ENCODE measurements at places on chromosomes 1 and 21.

DNA sequence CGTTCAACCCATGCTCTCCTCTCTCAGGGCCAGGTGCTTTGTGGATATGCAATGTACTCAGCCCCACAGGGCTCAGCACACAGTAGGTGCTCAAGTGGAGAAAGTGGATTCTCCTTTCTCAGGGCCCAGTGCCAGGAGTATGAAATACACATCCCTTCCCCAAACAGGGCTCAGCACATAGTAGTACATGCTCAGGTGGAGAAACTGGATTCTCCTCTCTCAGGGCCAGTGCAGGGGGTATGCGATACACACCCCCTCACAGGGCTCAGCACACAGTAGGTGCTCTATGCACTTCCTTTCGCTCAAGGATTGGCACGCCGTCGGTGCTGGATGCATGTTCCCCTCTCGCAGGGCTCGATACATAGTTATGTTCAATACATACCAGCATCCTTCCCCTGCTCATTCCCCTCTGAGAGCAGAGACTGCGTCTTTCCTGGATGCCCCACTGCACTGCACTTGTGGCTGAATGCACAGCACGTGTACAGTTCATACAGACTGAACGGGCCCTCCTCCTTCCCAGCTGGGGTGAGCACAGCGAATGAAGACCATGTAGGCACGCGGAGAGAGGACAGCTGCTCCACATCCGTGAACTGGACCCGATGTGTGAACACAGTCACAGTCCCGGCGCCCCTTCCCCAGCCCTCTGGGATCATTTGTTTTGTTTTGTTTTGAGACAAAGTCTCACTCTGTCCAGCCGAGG lies 16.6 kb upstream of the DISP3 start:
- DNase-seq: no peak

DNA sequence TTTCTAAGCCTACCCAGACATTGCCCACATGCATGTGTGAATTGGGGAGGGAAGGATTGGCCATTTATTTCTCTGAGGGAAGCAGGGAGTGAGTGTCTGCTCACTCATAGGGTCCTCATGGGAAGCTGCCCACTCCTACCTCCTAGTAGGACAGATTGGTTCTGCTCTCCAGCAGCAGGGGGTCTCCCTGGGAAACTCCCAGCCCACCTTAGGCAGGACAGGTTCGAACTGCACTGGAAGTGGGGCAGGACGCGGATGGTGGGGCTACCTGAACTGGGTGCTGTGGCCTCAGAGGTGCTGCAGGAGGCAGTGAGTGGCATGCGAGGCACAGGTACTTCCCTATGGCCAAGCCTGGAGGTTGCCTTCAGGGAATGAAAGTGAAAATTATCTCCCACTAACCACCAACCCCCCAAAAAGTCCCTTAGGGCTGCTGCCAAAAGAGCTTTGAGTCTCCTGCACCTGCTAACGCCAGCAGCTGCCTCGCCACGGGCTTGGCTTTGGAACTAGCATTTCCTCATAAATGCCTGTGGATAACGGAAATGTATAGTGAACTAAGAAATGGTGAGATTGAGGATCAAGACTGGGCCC lies 157.0 kb upstream of the COA6 start:
- DNase-seq: no peak

DNA sequence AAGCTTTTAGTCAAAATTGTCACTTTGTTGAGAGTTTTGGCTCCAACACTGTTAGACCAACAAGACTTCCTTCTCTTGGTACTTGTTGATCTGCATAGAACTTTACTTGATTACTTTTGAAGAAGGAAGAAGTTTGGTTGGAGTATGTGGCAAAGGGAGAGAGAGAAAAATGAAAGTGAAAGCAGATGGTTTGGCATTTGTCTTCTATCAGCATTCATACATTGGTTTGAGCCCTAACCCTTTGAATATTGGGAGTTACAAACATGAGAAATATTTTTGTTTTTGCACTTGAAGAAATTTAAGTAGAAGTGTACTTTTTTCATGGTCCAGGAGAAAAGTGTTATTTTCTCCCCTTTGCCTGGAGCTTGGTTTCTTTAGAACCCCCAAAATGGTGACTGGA lies 169.8 kb downstream of the ADGRL4 start:
- DNase-seq: no peak

GRCh38 chr1:33713058-33713877 lies 150.6 kb upstream of the HMGB4 start:
- DNase-seq: no peak

- no peak for DNase-seq
Observed at GRCh38 chr21:14706712-14707510, 160.8 kb upstream of the SAMSN1 start.

DNA sequence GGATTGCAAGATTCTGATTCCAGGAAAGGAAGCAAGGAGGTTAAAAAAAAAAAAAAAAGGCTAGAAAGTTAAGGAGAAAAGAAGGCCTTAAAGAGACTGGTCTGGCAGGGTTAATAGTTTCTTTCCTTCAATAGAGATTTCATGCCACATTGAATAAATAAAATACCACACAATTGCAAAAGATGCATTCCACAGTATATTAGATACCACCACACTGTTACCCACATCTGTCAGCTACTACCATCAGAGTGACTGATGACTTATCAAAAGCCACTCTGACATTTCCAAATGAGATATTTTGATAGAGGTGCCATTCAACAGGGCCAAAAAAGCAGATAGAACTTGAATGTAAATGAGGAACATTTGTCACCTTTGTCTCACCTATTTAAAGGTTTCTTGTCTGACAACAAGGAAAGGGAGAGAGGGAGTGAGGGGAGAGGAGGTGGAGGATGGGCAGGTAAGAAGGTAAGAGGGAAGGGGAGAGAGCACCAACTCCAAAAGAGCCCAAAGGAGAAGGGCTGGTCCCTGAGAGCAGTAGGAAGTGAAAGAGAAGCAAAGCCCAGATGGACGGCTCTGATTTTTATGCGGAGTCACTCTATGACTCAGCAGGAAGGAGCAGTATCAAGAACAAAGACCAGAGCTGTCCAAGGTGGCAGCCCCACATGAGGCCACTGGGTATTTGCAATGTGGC lies 38.3 kb downstream of the LRRN2 start:
- no peak for DNase-seq

DNA sequence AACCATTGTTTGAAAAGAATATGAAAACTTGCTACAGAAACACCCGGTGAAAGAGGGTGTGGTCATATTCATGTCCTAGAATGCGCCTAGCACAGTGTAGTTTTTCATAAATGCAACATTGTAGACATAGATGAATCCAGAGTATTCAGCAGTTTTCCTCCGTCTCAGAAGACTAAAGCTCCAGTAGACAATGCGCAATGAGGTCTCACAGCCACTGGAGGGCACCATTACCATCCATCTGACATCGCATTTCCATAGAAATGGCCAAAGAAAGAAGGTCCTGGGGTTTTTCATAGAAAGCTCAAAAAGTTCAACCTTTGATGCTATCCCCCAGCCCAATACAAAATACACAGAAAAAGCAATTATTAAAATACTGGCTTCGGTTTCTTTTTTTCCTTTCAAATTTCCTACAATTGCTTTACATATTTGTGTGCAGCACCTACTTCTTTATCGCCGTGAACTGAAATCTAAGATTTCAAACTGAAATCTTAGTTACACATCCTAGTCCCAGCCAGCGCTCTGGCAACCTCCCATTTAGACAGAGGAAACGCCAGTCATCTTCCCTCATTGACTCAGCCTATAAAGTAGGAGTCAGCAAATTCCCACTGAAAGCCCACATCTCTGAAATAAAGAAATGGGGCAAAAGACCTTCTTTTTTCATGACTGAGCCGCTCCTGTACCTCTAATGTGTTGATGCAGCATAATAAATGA lies 3.9 kb upstream of the CD58 start:
- peak; percentile 87 for DNase-seq

DNA sequence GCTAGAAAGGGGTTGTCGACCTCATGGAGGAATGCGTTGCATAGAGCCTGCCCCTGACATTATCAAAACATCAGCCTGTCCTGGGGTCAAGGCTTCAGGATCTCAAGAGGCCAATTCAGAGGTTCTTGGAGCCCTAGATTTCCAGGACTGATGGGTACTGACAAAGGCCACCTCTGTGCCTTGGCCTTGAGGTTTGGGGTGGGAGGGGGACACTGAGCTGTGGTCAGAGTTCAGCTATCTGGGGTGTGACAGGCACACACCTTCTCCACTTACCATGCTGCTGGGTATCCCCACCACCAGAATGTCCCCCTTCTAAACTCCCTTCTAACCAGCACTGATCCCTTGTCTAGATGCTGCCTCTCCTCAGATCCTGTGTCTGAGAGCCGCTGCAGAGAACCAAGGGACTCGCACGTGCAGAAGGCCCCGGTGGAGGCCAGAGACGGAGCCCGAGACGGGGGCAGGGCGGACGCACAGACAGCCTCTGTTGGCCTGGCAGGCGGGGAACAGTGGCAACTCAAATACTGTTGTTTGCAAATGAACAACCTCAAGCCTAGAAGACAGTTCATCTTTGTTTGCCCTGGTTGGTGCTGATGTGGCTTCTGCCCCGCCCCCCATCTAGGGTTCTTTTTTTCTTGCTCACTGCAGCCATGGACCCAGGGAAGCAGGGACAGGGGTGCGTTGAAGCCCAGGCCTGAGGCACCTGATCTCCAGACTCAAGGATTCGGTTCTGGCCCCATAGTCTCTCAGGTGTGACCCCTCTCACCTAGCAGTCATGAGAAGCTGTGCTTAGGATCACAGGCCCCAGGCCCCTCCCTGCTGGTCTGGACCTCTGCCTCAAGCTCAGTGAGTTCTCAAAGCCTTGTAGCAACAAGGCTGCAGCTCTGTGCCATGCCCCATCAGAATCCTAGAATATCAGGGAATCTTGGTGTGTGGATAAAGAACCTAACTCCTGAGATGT lies 28.1 kb upstream of the CSF1 start:
- peak; percentile 36 for DNase-seq

DNA sequence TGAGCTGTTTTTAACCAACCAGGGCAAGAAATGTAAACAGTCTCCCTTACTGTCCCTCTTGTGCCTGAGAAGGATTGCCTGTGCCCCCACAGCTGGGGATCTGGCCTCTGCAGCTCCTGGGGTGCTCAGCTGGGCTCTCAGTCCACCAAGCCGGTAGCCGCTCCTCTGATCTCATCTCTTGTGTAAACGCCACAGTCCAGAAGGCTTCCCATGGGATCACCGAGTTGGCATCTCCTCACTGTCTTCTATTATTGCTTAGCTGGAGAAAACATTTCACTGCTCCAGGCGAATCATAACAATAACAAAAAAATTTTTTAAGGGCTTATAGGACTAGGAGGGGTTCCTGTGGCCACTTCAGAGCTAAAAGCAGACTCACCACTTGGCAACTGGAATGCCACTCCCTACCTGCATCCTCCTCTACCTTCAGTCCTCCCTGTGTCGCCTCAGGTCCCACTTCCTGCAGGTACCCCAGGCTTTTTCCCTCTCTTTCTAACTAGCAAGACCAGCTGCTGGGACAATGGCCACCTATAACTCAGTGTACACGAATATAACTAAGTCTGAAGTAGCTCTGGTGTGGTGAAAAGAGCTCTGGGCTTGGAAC lies 75.8 kb downstream of the ATP1A1 start:
- no peak for DNase-seq

DNA sequence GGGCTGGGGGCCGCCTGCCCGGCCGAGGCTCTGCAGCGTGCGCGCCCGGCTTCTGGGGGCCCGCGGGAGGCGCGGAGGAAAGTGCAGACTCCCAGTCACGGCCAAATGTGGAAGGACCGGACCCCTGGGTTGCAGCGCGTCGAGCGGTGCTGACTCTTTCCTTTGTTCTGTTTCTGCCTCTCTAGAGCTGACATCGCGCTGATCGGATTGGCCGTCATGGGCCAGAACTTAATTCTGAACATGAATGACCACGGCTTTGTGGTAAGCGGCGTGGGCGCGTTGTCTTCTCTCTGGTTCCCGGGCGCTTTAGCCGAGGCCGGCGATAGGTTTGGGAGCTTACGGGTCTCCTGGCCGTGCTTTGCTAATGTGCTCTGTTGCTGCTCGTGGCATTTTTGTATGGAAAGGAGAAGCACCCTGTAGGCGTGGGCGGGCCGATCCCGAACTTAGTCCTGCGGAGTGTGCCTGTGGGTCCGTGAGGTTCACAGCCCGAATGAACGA lies 629 bp downstream of the PGD start:
- DNase-seq: no peak

GRCh38 chr1:115506924-115507589 lies 134.7 kb upstream of the VANGL1 start:
- no peak for DNase-seq

DNA sequence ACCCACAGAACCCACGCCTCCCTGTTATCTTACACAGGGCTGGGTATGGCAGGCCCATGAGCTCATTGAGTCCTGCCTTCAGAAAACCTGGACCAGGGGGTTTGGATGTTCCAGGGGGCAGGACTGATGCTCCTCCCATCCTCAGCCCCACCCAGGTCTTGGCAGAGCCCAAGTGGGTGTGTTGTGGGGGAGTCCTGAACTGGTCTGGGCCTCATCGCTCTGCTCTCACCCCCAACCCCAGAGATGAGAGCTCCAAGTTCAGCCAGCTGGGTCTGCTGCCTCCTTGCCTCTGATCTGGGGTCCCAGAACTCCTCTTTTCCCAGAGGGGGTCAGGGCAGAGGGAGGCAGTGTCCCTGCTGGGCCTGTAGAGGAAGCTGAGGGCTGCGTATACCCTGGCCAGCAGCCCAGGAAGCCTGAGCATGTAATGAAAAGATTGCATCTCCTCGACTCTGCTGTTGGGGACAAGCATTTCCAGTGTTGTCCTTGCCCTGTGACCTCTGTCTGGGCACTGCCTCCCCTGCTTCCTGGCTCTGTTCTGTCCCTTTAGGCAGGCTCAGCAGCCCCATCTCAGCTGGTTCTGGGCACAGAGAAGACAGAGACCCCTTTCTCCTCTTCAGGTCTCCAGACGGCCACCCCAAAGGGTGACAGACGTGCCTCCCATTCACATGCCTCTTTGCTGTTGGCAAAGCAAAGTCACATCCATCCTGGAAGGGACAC lies 54.7 kb upstream of the EPS8L3 start:
- DNase-seq: no peak

DNA sequence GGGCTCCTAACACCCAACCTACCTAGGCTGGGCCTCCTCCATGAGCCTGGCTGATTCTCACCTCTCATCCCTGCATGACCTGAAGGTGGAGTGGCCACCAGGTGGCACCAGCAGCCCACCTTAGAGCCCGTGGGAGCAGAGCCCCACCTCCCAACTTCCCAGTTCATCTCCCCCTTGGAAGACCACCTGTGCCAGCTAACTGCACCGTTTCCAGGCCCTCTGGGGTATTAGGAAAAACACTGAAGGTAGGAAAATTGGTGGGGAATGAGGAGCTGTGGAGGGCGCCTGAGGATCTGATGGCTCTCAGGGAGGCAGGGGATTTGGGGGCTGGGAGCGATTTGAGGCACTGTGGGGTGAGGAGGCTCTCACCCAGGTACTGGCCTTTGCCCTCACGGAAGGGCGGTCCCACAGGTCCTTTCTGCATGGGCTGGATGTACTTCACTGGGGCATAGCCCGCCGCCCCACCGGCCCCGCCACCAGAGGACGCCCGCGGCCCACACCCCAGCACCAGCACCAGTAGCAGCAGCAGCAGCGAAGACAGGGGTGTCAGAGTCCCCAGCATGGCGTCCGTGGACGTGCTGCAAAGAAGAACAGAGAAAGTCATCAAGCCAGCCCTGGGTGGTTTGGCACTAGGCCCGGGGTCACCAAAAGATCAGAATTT lies 11.1 kb downstream of the ADPRS start:
- peak; percentile 92 for DNase-seq

DNA sequence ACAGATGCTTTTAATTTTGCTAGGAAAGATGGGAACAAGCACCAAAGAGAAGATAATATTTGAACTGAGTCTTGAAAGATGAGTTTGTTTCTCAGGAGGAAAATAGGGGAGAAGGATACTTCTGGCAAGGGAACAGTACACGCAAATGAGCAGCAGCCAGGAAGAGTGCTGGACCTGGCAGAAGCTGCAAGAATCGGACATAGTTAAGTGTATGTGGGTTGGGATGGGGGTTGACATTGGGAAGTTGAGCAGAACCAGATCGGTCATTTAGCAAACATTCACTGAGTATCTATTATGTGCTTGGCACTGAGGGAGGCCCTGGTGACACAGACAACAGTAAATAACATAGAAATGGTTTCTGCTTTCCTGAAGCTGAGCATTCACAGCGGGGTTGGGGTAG lies 198.8 kb downstream of the PLPP3 start:
- no peak for DNase-seq
